Fibroblast of skin of abdomen (primary cell): ENCODE measurements at places on chromosomes 7 and 10.

DNA sequence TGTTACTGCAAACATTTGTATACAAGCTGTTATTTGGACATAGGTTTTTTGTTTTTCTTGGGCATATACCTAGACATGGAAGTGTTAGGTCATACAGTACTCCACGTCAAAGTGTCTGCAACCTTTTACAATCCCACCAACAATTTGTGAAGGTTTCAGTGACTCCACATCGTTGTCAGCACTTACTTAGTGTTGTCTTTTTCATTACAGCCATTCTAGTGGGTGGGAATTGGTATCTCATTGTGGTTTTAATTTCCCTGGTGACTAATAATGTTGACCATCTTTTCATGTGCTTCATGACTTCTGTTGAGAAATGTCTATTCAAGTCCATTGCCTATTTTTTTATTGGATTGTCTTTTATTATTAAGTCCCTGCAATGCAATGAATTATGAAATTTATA lies 95.0 kb downstream of the UBE3C start:
- peak; percentile 67 for DNase-seq

- DNase-seq, result no peak
Observed at GRCh38 chr10:71201849-71202248, 10.5 kb upstream of the UNC5B start.

DNA sequence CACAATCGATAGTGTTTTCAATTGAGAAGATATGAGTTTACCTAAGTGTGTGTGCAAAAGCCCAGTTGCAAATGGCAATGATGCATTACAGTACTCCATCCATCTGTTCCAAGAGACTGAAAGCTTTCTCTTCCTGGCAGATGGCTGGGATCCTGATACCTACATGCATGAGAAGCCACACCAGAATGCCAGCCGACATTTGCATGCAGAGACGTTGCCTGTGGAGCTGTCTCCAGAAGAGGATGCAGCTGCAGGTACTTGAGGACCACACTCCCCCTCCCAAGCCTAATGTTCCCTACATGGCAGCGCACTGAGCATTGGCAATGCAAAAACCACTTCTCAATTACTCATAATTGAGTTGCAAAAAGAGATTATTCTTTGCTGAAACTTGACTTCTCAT lies 332.1 kb downstream of the WDR11 start:
- no peak for DNase-seq

GRCh38 chr10:89921403-89921802 lies 220.0 kb downstream of the KIF20B start:
- peak; percentile 3 for DNase-seq

GRCh38 chr10:84706875-84707274 lies 378.5 kb downstream of the CCSER2 start:
- no peak for DNase-seq

DNA sequence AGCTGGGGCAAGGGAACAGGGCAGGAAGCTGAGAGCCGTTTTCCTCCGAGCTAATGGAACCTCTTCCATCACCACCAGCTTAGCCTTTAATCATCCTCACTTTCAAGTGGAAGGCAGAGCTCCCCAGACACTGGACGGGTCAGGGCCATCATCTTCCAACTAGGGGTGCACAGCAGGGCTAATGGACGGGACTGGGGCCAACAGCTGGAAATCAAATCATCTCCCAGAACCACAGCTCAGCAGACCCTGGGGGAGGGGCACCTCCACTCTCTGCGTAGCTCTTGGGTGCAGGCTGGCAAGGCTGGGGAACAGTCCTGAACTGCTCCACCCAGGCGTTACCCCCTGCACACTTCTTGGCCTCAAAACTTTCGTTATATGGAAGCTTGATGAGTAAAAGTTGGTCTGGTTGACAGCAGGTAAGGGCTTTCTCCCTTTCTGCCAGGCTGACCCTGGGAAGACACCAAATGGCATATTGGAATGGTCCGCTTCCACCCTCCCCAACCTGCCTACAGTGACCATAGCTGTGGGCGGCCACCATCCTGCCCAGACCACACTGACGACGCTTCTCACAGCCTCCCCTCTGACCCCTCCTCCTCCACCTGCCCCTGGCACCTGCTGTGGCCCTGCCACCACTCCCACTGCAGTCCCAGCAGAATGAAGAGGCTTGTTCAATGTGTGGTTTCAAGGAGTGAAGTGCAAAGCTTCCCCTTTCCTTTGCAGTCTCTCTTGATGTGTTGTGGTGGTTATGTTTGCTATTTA lies 51.7 kb upstream of the RET start:
- DNase-seq, result no peak

DNA sequence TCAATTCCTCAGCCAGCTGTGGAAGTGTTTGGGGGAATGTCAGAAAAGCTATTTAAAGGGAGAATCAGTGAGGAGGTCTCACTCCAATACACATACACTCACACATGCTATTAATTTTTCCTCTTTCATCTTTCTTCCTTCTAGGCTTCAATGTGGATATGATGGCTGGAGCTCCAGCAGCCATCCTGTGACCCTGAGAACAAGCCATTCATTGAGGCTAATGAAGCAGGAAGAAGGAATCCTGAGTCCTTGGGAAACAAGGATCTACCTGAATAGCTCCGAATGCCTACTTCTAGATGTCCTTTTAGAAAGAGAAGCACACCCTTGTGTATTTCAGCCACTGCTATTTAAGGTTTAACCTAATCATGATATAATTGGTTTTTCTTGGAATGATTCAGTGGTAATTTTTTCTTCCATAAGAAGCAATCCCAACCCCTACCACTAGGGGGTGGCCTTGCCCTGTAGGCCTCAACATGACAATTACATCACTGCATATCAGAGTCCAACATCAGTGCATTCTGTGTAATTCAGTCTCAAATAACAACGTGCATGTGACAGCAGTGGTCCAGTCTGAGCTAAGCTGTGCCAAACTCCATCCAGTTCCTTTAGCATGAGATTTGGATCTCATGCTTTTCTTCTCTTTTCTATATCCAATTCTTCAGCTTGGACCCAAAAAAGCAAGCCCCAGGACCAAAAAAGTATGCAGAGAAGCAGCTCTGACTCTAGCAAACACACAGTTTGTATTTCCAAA lies 85.3 kb upstream of the ANKRD1 start:
- DNase-seq, result peak; percentile 61

DNA sequence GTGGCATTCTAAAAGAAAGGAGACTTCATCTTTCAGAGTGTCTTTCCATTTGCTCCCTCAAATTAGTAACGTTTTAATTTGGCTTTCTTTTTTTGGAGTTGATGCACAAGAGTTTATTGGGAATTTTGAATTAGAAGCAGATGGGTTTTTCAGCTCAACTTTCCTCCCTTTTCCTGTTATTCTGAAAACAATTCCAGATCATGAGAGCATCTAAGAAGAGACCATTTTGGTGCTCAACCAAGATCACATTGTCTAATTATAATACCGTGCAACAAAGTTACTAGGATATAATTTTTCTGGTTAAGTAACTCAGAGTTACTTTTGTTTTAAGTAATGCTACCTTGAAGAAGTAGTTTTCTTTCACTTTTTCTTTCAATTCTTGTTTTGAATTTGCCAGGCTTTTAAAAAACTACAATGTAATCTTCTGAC lies 396.6 kb upstream of the KLF6 start:
- no peak for DNase-seq

- DNase-seq, result no peak
Observed at GRCh38 chr7:82067628-82068264, 297.9 kb upstream of the HGF start.

GRCh38 chr10:3775696-3776551 lies 9.1 kb downstream of the KLF6 start:
- peak; percentile 60 for DNase-seq

DNA sequence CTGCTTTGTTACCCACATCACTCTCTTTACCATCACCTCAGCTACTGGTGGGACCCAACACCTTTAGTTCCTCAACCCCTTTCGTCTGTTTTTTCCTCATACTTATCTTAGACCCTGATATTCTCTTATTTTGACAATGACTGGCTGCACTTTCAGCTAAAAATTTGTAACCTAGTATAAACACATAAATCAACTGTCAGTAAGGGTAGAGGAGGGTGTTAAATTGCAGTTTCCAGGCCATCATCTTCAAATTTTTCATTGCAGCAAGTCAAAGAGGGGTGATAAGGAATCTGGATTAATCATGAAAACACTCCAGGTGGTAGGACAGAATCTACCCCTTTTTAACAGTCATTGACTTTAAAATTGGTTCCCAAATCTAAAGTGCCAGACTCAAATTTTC lies 27.9 kb downstream of the SEMA3D start:
- no peak for DNase-seq

GRCh38 chr10:125017547-125018298 lies 75.8 kb downstream of the ZRANB1 start:
- DNase-seq, result no peak

- DNase-seq, result no peak
Observed at GRCh38 chr7:36486336-36486735, 96.7 kb downstream of the ANLN start.

DNA sequence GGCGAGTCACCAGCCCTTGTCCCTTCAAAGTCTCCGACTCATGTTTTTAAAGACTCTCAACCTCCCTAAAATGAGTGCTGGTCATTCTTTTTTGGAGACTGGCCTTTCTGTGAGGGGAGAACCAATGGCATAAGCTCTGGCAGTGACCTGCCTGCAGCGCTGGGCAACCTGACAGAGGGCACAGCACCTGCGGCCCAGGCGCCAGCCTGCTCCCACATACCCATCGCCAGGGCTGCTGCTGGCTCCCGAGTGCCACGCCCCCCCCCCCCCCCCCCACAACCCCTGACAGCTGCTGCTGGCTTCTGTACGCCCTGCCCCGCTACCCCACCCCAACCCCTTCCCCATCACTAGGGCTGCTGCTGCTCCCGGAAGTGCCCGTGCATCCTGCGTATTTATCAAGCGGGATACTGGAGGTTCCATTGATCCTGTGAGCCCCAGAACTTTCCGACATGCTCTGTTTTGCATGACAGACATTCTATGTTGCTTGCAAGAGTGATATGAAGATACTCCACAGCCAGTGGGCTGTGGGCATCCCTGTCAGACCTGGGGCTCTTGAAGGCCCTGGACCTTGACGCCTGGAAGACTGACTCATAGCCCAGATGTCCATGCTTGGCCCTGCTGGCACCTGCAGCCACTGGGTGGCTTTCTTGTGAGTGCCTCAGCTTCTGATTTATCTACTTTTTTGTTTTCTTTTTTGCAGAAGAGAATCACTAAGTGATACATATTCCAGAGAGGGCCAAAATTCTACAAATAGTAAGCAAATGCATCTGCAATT lies 243.9 kb downstream of the ZMYND11 start:
- no peak for DNase-seq
